ENCODE measurements at places on chromosomes 16 and 17. TPM values are rescaled to one million over a fixed set of nuclear protein-coding genes. Genes with fewer than 3 reads are reported as not detected.

The CCL4 gene
- total RNA-seq, result 4.6 TPM

The SLC13A2 gene
- total RNA-seq, result not detected

The SMIM36 gene
- not detected for total RNA-seq

The IL17C gene
- not detected for total RNA-seq

The DNASE1 gene
- 13.5 TPM for total RNA-seq

The SLC52A1 gene
- total RNA-seq, result 0.19 TPM

The RNF43 gene
- total RNA-seq, result 0.38 TPM

DNA sequence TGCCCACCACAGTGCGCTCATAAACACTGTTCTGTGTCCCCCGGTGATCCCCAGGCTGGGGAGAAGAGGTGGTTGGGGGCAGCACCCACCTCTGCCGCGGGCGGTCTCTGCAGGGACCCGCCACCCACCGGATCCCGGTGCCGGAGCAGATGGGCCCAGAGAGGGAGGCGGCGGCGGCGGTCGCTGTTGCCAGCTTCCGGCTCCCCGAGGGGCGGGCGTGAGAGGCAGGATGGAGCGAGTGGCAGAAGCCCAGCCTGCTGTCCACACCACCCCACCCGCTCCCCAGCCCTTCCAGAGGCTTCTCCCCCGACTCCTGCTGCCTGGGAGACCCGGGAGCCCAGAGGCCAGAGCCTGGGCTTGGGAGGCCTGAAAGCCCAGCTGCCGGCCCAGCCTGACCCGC is 142.6 kb upstream of the CIBAR2 start:
- no peak for DNase-seq

DNA sequence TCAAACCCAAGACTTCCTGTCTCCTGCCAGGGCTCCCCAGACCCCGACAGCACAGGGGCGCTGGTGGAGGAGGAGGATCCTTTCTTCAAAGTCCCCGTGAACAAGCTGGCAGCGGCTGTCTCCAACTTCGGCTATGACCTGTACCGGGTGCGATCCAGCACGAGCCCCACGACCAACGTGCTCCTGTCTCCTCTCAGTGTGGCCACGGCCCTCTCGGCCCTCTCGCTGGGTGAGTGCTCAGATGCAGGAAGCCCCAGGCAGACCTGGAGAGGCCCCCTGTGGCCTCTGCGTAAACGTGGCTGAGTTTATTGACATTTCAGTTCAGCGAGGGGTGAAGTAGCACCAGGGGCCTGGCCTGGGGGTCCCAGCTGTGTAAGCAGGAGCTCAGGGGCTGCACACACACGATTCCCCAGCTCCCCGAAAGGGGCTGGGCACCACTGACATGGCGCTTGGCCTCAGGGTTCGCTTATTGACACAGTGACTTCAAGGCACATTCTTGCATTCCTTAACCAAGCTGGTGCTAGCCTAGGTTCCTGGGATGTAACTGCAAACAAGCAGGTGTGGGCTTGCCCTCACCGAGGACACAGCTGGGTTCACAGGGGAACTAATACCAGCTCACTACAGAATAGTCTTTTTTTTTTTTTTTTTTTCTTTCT is 8.1 kb downstream of the SERPINF1 start:
- no peak for DNase-seq

DNA sequence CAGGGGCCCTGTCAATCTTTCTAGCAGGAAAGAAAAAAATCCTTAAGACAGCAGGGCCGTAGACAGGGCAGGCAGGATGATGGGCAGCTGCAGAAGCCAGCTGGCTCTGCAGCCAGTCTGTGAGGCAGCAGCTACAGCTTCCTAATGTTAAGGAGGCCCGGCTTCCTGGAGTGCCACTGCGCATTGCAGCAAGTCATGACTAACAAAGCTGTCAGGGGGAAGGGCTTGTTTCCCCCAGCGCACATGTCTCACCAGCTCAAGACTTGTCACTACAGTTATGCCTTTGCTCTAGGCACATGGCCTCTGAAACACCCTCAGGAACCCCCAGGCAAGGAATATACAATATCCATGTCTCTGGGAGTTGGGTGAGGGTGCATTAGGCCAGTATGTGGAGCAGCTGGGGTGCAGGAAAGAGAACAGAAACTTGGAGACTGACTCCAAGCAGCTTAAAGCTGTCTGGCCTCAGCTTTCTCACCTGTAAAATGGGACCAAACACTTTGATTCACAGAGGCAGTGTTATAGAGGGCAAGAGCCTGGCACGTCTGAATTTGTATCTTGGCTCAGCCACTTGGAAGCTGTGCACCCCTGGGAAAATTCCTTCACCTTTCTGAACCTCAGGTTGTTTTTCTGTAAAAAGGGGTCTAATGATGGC is 220.0 kb downstream of the HAPSTR1 start:
- DNase-seq, result no peak

GRCh38 chr17:50128441-50129352 is 1.3 kb downstream of the SAMD14 start:
- DNase-seq, result no peak

DNA sequence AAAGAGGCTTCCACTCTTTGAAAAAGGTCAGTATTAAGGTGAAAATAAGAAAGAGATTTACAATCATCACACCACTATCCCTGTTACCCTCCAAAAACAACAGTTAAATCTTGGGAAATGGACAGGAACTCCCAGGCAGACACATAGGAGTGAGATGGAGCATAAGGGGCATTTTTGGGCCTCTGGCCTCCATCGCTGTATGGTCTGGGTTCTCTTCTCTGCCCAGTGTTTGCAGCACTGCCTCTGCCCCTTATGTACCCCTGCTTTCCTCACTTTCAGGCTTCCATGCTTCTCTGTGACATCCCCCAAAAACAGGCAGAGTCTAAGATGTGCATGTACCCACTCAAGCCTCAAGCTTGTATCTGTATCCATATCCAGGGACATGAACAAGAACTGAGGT is 630 bp upstream of the HOXB2 start:
- DNase-seq, result no peak

DNA sequence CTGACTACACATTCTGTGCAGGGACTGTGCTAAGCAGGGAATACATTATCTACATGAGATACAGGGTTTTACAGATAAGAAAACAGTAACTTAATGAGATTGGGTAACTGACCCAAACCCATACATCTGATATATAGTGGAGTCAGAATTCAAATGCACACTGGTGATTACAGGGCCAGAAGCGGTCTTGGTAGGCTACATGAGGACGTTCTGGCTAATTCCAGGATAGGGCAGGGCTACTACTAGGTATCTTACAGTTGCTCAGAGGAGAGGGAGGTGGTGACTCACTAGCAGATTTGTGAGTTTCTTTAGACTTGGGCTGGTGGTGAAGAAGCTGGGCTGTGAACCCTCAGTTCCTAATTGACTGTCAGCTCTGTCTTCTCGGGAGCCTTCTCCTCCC is 21.4 kb downstream of the TRIM16 start:
- DNase-seq, result no peak
